ENCODE measurements at places on chromosomes 4 and X.

DNA sequence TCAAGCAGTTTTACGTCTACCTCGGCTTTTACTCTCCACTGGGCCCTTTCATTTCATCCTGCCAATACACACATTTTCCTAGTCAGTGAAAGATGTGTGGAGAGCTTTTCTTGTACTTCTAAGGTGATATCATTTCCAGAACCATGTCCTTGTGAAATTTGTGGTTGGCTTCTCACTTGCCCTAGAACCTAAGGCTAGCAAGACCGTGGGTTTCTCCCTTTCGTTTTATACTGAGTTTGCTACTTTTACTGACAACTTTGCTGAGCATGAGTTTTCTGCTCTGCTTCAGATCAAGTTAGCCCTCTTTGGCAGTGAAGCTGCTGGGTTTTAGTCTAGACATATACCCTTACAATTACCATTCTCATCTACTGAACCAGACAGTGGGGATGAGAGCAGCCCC, 95.7 kb upstream of the FRMPD4 start:
- DNase-seq = no peak

DNA sequence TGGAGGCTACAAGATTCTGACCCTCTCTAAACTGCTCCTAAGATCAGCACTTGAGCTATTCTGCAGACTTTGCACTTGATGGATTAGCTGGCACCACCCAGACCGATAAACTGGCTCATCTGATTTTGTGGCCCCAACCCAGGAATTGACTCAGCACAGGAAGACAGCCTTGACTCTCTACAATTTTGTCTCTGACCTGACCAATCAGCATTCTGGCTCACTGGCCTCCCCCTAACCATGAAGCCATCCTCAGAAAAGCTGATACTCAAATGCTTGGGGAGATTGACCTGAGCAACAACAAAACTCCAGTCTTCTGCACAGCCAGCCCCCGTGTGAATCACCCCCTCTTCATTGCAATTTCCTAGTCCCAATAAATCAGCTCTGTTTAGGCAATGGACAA, 195.4 kb upstream of the PPP1R2C start:
- no peak for DNase-seq

GRCh38 chr4:176794651-176795050, 1.9 kb upstream of the VEGFC start:
- DNase-seq = no peak

DNA sequence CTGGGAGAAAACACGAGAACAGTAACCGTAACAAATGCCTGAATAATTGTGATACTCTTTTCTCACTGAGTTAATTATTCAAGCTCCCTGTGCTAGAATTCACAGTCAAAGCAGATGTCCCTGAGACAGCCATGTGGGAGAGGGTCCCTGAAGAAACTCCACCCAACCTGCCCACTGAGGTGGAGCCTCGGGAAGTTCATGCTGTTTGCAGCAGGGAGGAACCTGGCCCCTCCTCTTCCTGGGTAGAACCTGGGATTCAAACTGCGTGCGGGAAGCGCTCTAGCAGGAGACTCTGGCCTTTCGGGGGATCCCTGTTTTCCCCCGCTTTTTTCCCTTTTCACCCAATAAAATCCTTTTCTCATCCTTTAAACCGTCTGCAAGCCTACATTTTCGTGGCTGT, 20.2 kb upstream of the RHOH start:
- no peak for DNase-seq

GRCh38 chrX:129359269-129359668, 164.0 kb downstream of the SMARCA1 start:
- no peak for DNase-seq

Data from suppressor macrophage (primary cell).